ENCODE measurements at places on chromosomes 2 and 18.

- DNase-seq, result no peak
Measured at GRCh38 chr2:234823877-234824376, 127.9 kb upstream of the SH3BP4 start.

GRCh38 chr2:237696461-237696860, 69.1 kb downstream of the LRRFIP1 start:
- DNase-seq, result no peak

DNA sequence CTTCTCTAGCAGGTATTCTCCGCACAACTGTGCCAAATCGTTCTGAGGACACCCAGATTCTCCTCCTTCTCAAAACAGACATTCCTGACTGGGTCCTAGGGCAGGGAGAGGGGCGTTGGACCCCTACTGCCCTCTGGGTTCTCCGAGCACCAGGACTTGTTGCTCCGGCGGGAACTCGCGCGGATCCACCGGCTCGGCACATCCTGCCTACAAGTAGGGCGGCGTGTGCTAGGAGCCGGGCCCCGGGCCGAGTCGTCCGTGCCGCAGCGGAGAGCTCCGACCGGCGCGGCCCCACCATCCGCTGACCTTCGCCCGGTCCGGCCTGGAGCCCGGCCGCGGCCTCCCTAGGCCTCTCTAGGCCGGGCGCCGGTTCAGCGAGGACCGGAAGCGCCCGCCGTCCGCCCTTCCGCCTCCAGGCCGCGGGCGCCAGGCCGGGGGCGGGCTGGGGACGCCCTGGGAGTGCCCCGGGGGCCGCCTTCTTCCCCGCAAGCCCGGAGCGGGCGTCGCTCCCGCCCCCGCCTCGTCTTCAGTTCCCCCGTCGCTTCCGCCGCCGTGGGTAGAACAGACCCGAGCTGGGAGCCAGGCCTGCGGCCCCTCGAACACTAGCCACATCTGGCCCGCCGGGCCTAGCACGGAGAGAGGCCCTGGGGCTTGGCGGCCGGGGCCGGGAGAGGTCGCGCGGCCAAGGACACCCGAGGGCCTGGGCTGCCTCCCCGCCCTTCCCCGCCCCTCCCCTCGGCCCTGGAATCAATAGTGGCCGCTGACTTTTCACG, 7.6 kb upstream of the ONECUT2 start:
- DNase-seq, result peak; percentile 72

GRCh38 chr18:13398631-13399030, 180.1 kb downstream of the LDLRAD4 start:
- DNase-seq, result no peak

DNA sequence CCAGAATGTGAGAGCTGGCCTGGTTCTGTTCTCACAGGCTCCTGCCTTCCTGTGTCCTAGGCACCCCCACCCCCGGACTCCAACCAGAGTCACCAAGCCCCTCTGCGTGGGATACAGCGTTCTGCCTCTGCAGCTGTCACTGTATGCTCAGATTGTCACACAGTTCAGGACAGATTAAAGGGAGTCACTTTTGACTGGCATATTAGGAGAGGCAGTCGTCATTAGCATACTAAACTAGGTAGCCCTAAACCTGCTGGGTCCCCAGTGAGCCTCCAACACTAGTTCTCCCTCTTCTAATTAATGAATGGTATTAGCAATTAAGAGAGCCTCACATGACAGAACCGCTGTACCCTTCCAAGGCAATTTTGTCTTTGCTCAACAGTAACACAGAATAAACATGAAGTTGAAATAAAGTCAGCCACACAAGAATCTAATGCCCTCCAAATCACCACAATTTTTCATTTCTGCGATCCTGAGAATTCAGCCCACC, 340.2 kb downstream of the CMPK2 start:
- peak; percentile 50 for DNase-seq

- DNase-seq, result peak; percentile 43
Measured at GRCh38 chr2:5482929-5483331, 209.3 kb upstream of the SOX11 start.

DNA sequence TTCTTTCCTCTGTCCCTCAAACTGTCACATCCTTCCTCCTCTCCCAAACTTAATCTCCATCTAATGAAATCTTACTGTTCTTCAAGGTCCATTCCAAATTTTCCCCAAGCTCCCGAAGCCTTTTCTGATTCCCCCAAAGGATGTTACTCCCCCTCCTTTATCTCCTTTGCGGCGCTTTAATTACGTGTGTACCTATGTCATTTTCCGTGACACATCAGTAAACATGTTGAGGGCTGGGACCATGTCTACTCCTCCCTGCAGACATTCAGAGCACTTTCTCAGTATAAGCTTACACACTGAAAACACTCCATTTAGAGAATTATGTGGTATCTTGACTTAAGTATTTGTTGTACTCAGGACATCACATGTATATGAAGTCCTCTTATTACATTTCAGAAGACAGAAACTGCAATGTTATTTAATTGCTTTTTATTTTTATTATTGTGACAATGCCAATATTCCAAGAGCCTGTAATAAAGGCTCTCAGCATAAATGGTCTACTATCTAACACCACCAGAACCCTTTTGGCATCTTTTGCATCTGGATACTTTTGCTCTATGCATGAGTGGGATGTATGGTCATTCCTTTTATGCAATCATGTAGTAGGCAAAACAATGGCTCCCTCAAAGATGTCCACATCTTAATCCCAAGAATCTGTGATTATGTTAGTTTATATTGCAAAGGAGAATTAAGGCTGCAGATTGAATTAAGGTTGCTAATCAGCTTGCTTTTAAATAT, 1.8 kb downstream of the NMI start:
- DNase-seq, result no peak

- DNase-seq, result no peak
Measured at GRCh38 chr2:120294008-120294340, 41.3 kb downstream of the RALB start.

GRCh38 chr2:231489990-231490389, 25.7 kb upstream of the NCL start:
- DNase-seq, result peak; percentile 61

DNA sequence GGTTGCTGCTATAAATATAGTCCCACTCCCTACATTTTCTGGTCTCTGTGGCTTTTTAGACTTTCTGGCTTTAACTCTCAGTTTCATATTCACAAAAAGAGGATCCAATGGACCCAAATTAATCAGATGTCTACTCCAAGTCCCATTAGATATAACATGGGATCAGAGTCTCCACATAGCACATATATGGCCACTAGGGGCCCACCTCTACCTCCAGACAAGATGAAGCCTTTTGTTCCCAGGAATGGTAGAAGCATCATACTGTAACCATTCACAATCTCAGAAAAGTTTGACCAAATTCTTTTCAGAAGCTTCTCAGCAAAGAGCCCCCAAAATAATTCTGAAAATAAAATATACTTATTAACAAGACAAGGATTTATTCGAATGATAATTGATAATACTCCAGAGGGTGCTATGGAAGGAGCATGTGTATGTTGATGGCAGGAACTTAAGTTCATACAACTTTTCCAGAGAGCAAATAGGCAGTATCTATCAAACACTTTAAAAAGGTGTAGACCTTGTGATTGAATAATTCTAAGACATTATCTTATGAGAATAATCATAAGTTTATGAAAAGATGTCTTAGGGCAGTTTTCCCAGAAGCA, 382.3 kb upstream of the CRIM1 start:
- DNase-seq, result no peak

Data from glutamatergic neuron (in vitro differentiated cells).